Pons (tissue), 1 donor: ENCODE measurements at places on chromosomes 1 and 21.

GRCh38 chr1:6601923-6602668 is 573 bp downstream of the KLHL21 start:
- DNase-seq: no peak

DNA sequence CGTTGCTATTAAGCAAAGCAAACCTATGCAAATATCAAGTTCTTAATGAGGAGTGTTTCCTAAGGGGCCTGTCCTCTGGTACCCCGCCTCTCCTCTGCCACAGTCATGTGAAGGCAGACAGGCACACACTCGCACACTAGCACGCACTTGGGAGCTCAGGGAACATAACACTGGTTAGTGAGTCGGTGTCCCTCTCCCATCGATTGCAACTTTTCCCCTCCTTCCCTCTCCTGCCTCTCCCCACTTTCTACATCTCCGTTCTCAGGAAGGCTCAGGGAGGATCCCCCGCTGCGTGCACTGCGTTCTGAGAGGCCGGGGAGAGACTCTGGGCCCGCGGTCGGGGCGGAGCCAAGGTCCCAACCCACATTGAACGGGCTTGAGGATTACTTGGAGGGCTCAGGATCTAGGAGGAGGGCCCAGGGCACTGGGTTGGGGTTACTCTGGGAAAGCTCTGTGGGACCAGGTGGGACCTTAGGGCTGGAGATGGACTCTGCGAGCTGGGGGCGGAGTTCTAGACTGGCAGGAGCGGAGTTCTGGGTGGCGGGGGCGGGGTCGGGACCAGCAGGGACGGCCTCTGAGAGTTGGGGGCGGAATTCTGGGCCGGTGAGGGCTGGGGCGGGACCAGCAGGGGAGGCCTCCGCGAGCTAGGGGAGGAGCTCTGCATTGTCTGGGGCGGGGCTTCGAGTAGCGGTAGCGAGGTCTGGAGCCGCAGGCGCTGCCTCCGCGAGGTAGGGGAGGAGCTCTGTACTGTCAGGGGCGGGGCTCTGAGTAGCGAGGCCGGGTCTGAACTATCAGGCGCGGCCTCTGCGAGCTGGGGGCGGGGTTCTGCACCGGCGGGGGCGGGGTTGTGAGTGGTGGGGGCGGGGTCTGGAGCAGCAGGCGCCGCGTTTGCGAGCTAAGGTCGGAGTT is 533 bp upstream of the LEPR start:
- DNase-seq: peak; percentile 96

DNA sequence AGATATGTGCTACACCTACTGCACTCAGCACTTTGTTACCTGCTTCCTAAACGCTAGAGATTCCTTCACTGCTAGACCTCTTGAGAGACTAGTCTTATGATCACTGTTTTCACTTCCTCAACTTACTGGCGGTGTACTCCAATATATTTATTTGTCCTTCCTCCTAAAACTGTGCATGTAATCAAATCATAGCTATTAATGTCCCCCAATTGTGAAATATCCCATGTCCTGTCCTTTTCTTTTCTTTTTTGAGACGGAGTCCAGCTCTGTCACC is 3.4 kb downstream of the SOAT1 start:
- DNase-seq: peak; percentile 68

DNA sequence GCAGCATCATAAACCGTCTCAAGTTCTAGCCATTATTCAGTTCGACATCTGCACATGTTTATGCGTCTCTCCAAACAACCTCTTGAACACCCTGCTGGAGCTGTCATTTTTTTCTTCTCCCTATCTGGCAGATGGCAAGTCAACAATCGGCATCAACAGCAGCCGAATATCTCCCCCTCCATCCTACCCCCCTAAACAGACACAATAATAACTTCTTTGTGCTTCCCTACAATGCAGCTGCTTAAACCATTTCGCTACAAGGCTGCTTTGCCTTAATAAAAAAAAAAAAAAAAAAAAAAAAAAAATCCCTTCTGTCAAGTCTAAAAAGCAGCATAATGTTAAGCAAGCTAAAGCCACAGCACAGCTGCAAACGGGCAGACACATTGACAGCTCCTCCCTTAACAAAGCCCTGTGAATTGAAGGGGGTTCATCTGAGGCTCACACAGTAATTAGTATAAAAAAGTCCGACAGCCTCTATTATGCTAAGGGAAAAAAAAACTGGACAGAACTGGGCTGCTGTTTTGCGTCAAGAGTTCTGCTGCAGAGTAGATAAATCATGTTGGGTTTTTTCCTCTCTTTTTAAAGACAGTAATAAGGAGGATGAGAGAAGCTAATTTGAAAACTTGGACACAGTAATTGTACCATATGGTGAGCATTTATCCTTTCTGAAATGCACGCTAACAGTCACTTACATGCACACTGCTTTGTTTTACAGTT is 136.4 kb downstream of the AKT3 start:
- DNase-seq: peak; percentile 97

DNA sequence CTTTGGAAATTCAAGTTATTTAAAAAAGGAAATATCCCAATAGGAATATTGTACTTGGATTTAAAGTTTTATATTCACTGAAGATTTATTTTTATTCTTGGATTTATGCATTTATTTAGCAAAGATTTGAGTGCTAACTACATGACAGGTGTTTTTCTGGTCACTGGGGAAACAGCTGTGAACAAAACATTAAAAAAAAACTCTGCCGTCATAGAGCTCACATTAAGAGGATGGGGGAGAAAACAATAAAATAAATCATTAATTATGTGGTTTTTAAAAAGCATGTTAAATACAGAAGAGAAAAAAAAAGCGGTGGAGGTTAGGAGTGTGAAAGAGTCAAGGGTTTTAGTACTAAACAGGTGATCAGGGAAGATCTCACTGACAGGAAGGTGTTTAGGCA is 149.9 kb downstream of the GALNT2 start:
- no peak for DNase-seq

DNA sequence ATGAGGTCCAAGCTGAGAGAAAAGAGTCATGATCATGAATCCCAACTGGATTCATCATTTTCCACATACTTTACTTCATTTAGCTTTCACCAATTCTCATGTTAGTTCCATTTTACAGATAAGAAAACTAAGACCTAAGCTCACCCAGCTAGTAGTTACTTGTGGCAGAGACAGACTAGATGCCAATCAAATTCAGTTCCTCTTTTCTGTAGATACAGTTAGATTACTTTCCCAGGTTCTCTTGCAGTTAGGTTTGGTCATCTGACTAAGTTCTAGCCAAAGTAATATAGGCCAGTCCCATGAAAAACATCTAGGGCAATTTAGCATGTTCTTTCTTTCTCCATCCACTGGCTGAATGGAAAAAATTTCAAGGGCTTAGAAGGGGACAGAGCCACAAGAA is 8.9 kb upstream of the KCND3 start:
- no peak for DNase-seq

DNA sequence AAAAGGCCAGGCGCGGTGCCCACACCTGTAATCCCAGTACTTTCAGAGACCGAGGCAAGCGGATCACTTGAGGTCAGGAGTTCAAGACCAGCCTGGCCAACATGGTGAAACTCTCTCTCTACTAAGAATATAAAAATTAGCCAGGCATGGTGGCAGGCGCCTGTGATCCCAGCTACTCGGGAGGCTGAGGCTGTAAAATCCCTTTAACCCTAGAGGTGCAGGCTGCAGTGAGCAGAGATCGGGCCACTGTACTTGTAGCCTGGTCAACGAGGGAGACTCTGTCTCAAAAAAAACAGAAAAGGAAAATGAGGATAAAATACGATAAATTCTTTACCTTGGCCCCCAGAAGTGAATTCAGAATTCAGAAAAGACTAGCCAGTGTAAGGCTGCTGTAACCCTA is 1.6 kb downstream of the TMEM50B start:
- DNase-seq: no peak

- DNase-seq: no peak
Measured at GRCh38 chr1:90925928-90926869, 95.6 kb downstream of the ZNF644 start.

- DNase-seq: no peak
Measured at GRCh38 chr21:45709173-45709572, 65.6 kb downstream of the PCBP3 start.

DNA sequence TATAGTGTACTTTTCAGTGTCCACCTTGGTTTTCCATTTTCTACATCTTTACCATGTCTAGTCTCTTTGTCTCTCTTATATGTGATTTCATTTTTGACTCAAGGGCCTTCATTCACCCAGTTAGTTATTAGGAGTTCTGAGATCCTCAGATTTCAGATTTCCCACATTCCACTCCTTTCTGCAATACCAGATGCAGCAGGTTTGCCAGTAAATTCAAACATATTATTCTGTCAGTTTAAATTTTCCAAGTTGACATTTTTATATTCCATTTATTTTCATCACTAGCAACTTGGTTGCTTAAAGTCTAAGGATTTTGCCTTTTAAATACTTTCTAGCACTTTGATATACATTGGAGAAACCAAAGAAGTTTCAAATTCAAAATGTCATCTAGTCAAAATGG is 42.4 kb downstream of the ABL2 start:
- DNase-seq: no peak

DNA sequence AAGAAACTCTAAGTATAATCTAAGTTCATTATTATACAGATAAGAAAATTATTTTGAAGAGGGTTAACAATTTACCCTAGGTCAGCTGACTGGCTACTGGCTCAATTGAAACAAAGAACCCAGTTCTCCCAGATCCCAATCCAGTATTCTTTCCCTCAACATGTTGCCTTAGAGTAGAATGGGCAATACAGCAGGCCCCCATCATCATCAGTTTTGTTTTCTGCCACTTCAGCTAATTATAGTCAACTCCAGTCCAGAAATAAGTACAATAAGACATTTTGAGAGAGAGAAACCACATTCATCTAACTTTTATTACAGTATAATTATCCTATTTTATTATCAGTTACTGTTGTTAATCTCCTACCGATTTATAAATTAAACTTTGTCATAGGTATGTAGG is 241.2 kb downstream of the ASTN1 start:
- no peak for DNase-seq

DNA sequence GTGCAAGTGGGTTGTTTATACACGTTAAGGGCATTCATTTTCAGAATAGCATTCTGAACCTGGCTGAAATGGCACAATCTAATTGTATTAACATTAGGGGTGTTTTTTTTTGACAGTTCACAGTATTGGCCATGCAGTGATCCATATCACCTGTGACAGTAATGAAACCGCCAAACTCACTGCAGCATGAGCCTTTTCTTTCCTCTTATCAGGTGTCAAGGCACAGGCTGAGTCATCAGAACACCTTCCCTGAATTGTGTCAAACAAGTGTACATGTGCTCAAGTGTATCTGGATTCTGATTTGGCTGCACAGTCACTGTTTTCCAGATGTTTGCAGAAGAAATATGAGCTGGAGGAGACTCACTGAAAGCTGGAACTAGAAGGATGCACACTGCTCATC is 47.7 kb upstream of the C8B start:
- DNase-seq: no peak

GRCh38 chr1:9764550-9764949 is 59.2 kb downstream of the CLSTN1 start:
- DNase-seq: no peak

DNA sequence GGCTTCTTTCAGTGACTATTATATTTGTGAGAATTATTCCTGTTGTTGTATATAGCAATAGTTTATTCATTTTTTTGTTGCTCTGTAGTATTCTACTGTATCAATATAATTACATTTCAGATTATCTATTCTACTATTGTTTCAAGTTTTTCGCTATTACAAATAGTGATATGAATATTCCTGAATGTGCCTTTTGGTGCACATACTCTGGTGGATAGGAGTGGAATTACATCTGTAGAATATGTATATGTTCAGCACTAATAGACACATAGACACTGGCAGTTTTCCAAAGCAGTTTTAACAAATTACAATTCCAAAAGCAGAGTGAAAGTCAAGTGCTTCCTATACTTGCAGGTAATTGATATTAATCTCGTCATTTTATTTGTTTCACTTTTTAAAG is 696.2 kb upstream of the PRMT6 start:
- no peak for DNase-seq

DNA sequence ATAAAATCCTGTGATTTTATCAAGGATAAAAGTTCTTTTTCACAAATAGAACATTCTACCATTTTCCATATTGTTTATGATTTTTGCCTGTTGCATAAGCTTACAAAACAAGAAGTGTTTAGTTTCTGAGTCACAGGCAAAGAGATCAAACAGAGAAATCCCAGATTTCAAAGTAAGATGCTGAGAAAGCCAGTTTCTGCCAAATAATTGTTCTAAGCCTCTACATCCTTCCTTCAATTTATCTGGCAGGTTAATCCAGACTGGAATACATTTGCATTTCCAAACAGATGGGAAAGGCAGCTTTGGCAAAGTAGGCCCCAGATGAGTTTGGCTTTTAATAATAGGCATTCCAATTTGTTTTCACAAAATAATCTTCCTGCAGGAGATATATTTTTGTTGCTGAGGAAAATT is 2.5 kb downstream of the SLC1A7 start:
- peak; percentile 16 for DNase-seq

DNA sequence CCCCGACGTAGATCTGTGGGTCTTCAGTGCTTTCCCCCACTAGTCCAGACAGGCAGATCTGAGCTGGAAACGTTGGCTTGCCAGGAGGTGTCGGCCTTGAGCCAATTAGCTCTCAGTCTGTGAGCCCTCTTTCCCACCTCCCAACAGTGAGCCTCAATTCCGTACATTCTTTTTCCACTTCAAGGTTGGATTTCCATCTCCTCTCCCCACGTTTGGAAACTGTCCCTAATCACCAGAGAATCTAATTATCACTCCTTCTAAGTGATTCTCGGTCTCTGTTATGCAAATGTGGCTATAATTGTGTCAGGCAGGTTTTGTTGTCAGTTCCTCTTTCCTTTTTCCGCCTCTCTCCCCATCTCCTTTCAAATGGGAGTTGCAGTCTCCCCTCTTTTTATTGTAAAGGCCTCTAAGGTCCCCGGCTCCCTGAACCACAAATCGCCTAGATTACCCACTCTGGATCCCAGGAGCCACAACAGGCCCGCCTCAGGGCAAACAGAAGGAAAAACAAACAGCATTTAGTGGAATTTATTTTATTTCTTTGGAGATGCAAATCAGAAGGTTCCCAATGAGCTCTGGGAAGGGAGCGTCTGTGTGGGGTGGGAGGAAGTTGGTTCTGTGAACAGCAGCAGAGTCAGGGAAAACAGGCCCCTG is 29.4 kb upstream of the LRRN2 start:
- no peak for DNase-seq

DNA sequence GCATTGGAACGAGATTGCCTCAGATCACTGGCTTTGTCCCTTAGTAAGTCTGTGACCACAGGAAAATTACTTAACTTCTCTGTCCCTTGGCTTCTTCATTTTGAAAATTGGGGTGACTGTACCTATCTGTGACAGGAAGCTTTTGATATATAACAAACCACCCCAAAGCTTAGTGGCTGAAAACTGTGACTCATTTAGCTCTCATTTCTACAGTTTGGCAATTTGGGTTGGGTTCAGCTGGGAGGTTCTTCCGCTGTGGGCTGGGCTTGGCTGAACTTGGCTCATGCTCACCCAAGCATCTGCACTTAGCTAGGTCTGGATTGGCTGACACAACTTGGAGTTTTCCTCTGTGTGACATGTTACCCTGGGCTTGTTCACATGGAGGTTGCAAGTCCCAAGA is 14.0 kb downstream of the C1orf94 start:
- DNase-seq: no peak

DNA sequence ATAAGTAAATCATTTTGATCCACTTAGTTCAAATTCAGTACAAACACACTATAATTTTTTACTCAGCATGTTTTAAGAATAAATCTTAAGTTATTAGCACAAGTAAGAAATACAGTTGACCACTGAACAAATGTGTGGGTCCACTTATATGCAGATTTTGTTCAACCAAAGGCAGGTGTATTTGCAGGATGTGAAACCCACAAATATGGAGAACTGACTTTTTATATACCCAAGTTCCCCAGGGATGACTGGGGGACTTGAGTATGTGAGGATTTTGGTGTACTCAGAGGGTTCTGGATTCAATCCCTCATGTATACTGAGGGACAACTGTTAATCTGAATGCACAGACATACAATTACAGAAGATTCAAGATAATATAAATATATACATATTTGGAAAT is 25.7 kb upstream of the ERICH3 start:
- DNase-seq: no peak
